H7 (cell line): ENCODE measurements at places on chromosomes 3 and 15.

DNA sequence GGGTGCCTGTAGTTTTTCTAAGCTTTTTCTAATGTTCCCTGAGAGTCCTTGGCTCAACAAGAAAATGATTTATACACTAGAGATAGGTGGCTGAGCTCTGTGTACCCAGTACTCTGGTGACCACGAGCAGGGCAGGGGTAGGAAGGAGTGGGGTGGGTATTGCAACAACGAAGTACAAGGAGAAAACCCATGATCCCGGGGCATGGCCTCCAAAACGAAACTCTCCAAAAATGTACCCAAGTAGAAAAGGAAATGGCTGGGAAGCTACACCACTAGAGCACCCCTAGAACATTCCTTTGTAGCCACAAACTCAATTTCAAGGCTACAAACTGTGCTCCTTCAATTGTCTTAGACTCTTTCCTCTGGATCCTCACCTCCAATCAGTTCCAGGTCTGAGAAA lies 138.9 kb downstream of the DUT start:
- no peak for DNase-seq

GRCh38 chr3:37913522-37913921 lies 51.8 kb downstream of the CTDSPL start:
- no peak for DNase-seq

DNA sequence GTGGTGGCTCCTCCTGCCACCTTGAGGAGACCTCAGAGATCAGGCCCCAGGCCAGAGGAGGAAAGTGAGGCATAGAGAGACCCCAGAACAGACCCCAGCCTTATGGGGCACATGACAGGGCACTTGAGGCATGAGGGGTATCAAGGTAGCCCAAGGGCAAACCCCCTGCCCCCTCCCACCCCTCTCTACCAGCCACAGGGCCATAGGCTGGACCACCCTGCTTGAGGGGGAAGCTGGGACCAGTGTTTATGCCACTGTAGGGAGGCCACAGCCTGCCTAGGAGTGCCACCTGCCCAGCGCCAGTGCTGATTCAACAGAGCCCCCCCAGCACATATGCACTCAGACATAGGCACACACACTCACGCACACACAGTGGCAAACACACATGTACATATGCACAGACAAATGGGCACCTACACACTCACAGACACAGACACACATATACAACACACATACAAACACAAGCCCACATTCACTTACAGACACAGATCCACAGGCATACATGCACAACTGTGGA lies 10.3 kb downstream of the MYL3 start:
- no peak for DNase-seq

GRCh38 chr3:13600950-13601691 lies 52.2 kb downstream of the FBLN2 start:
- no peak for DNase-seq

- no peak for DNase-seq
Observed at GRCh38 chr3:48180021-48180420, 8.2 kb downstream of the CDC25A start.
